ENCODE measurements at places on chromosomes 11 and 22.

- DNase-seq: no peak
Observed at GRCh38 chr11:62682518-62682917, 3.6 kb upstream of the UBXN1 start.

DNA sequence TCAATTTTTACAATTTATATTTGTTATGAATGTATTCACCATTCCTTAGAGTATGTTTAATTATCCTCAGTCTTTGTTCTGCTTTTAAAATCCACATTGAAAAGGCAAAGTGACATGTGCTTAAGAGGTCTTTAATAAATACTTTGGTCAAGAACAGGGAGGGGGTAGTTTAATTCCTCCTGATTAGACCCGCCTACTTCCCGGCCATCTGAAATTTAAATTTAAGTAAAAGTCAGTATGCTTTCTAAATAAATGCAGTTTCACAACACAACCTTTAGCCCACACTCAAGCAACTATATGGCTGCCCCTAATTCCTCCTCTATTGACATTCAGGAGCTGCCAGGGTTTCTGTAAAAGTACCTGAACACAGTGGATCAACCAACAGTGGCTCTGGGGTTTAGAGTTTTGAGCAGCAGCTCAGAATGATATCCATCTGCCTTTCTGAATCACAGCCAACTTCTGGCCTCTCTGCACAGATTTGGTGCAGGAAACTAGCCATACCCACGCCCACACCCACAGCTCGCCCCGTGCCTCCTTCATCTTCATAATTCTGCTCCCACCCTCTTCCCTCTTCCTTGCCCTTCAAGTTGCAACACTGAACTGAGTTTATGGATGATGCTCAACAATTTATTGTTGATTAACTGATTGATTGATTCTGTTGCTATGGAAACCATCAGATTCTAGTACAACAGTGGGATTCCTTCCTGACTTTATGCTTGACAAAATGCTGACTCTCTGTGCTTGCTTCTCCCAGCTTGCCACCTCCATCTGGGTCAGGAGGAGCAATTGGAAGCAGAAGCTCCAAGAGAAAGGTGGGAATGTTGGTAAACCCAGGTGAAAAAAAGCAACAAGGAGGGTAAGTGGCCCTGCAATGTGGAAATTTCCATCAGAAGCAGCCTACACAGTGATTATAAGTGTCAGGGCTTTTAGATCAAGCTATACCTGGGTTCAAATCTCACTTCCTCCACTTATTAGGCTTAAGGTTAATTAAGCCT is 70.8 kb downstream of the PANX1 start:
- no peak for DNase-seq

GRCh38 chr22:20823264-20823663 is 35.3 kb downstream of the PI4KA start:
- DNase-seq: no peak

GRCh38 chr11:7657306-7658025 is 15.8 kb downstream of the CYB5R2 start:
- no peak for DNase-seq

DNA sequence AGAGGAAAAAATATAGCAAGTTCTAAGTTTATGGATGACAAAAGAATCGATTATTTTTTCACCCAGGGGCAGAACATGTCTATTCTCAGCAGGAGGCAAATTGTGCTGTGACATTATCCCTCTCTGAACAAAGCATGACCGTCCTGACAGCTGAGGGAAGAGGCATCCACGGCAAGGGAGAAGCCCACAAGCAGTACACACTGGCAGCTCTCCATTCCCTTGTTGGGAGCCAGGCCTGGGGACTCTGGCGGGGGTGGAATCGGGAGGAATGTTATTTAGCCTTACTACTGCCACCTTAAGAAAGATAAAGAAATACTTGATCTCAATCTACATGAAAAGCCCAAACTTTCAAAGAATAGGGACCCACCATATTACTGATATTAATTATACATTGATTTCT is 3.4 kb downstream of the KIRREL3 start:
- no peak for DNase-seq

GRCh38 chr11:69167916-69168691 is 12.4 kb downstream of the SMIM38 start:
- DNase-seq: no peak

GRCh38 chr11:123364080-123364479 is 66.0 kb upstream of the GRAMD1B start:
- DNase-seq: no peak

DNA sequence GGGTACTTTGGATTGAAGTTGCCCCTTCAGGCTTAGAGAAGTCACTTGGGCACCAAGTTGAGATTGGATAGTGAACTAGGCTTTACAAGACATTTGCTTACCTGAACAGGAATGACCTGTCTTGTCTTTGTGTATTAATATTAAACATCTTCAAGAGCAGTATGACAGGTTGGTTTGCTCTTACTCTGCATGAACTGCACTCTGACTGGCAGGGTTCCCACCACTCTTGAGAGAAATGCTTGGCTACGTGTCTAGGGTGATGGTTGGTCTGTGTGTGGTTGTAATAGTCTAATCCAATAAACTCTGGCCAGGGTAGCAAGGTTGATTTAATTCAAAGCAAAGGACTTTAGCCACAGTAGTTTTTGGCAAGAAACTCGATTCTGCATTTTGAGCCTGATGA is 20.1 kb upstream of the SPTBN2 start:
- DNase-seq: no peak

- no peak for DNase-seq
Observed at GRCh38 chr22:33577862-33578411, 342.3 kb downstream of the LARGE1 start.
